ENCODE measurements at places on chromosomes 12 and 14.
A peak's percentile ranks its signal among the peaks of the same experiment; 100 is the strongest.

DNA sequence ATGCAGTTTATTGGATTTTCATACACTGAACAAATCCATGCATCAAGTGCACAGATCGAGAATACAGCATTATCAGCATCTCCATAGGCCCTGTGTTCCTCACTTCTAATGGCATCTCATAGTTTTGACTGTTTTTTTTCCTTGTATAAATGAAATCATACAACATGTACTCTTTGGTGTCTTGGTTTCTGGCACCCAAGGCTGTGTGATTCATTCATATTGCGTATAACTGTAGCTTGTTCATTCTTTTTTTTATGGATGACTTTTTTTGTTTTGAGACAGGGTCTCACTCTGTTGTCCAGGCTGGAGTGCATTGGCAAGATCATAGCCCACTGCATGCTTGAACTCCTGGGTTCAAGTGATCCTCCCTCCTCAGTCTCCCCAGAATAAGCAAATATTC lies 14.3 kb downstream of the RASSF8 start:
- no peak for DNase-seq

DNA sequence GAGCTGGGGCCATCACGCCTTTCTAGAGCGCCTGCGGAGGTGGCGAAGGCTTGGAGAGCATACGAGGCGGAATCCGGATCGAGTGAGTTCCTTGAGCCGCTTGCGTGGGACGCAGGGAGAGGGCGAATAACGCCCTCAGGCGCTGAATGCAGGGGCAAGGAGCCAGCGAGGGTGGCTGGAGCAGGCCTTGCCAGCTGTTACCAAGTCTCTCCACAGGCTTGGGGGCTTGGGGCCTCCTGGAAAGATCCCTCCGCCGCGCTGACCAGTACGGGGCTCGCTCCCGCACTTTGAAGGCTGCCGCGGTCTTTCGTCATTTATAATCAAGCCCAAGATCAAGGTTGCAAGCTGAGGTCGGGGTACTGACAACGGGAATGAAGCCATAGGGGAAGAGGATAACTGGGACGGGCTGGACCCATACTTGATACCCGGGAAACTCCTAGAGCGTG lies 1.2 kb downstream of the FLRT2 start:
- DNase-seq, result peak; percentile 56

GRCh38 chr14:68932686-68933085 lies 46.4 kb downstream of the ACTN1 start:
- no peak for DNase-seq

DNA sequence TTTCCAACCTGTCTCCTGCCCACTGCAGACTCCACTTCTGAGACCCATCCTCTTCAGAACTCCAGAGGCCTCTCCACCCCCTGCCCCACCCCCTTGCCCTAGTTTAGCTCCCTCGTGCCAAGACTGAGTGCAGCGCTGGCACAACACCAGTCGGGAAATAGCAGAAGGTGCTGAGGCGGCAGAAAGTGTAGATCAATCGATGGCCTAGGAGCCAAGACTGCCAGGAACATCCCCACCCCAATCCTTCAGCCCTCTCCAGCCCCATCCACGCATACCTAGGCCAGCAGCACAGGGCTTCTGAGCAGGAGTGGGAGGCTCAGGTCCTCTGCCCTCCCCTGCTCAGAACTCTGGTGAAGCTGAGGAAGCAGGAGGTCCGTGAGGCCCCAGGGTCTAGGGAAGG lies 1.1 kb downstream of the CPNE6 start:
- DNase-seq, result peak; percentile 40

GRCh38 chr14:94823556-94824341 lies 53.8 kb upstream of the GSC start:
- no peak for DNase-seq

DNA sequence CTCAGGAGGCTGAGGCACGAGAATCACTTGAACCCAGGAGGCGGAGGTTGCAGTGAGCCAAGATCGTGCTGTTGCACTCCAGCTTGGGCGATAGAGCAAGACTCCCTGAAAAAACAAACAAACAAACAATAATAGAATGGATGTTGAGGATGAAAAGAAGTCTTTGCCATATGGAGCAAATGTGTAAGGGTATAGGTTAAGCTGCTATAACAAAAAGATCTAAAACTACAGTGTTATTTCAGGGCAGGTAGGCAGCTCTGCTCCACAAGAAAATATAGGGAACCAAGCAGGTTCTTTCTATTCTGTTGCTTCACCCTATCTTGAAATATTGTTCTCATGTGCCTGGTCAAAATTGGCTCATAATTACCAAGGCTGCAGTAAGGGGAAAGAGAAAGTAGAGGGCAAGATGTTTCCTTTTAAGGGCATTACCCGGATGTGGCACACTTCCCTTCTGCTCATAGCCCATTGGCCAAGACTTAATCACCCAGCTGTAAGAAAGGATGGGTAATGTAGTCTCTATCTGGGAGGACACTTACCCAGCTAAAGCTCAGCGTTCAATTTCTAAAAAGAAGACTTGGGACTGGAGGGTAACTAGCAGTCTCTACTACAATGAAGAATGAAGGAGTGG lies 23.5 kb downstream of the SDSL start:
- DNase-seq, result no peak

- DNase-seq, result no peak
Measured at GRCh38 chr12:49471557-49471956, 67.3 kb upstream of the KCNH3 start.

GRCh38 chr12:6936636-6937480 lies 6.8 kb upstream of the RNU7-1 start:
- DNase-seq, result peak; percentile 73

DNA sequence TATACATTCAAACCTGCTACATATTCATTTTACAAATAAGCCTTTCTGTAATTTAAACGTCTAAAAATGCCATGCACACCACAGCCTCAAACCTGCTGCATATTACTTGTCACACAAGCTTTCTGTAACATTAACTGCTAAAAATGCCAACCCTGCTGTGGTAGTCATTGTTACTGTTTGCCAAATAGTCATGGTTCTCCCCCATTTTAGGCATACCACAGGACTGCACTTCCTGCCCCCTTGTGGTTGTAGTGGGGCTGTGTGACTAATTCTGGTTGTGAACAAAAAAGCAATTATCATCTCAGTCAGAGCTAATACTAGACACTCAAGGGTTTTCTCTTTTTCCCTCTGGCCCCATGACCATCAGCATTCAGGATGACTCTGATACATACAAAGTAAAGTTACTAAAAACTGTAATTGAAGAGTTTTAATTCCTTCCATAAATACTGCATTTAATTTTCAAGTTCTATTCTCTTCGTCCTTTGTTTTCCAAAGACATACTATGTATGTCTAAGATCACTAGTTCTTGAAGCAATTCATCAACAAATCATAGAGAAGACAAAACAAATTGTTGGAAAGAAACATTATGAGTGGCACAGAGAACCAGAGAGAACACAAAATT lies 5.7 kb upstream of the SLC35F4 start:
- peak; percentile 18 for DNase-seq

- no peak for DNase-seq
Measured at GRCh38 chr14:96269359-96269710, 13.3 kb downstream of the BDKRB1 start.

GRCh38 chr12:3795492-3796133 lies 42.7 kb upstream of the CRACR2A start:
- DNase-seq, result no peak

- no peak for DNase-seq
Measured at GRCh38 chr14:64217834-64218233, 76.3 kb downstream of the ESR2 start.
